ENCODE measurements at places on chromosomes 13 and 19. TPM values are rescaled to one million over a fixed set of nuclear protein-coding genes. Genes with fewer than 3 reads are reported as not detected.

Gene ZNF177
- 13.8 TPM for polyA plus RNA-seq

Gene PEG3
- polyA plus RNA-seq = 1.3 TPM

Gene SMARCA4
- 88.0 TPM for polyA plus RNA-seq

Gene IFI30
- polyA plus RNA-seq = 237 TPM

Gene IGFL3
- 0.66 TPM for polyA plus RNA-seq

Gene FRY
- 4.8 TPM for polyA plus RNA-seq

Gene LIN7B
- 9.0 TPM for polyA plus RNA-seq

All from thymus (tissue), 14 donors.